ENCODE measurements at places on chromosomes 7 and 10.

DNA sequence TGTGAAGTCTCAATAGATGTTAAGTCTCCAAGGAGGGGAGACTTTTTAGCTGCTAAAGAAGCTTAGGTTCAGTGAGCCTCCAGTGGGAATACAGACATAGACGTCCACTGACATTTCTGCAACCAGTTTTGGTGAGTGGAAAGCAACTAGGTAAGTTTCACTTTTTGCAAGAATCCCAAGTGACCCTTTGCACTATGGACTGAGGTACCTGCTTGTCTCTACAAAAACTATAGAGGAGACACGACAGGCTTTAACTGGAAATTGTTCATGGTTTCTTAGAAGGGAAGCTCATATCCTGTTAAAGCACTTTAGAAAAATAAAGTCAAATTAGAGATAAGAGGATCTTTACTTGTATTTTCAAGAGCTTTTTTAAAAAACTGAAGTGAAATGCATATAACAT is 38.6 kb downstream of the GBF1 start:
- no peak for DNase-seq

DNA sequence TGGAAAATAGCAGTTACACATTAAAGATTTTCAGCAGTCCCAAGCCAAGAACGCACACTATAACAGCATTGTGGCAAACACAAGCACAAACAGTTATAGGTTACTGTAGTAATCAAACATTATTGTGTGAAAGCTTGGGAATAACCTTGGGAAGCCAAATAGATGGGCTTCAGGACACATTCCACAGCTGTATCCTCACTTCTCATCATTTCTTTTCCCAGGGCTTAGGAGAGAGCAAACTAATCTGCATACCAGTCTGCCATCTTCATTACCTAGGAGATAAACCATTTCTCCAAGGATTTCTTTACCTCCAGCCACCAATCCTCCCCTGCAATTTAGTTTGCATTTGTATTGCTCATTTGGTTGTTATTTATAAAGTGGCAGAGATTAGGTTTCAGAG is 352.4 kb downstream of the SH2D4B start:
- DNase-seq = no peak

GRCh38 chr7:128299109-128299607 is 44.5 kb downstream of the RBM28 start:
- no peak for DNase-seq

DNA sequence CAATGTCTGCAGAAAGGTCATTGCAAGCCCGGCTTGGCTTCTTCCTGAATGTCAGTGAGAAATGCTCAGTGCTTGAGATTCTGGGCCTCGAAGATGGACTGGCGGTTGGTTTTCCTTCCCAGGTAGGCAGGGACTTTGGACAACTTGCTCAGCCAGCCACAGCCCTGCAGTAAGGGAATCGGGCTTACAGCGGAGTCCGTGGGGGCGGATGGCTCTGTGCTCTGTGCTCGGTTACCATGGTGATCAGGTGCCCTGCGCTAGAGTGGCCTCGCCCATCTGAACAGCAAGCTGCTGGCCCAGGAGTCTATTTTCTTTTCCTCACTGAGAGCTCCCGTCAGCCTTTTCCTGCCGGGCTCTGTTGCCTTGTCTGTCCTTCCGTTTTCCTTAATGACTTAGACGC is 77.8 kb upstream of the SH2B2 start:
- no peak for DNase-seq

DNA sequence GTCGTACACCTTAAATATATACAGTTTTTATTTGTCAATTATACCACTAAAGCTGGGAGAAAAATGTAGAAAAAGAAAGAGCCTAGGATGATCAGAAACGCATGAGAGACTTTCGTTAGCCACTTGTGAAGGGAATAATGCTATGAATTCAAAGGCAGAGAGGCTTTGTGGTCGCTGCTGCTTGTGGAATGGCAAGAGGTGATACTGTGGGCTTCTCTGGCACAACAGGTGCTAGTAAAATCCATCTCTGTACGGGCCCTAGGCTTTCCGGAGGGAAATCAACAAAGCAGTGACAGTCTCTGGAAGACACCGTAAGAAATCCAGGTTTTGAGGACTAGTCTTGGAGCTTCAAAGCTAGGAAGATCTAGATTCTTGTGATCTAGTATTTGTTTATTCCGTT is 52.6 kb downstream of the LRRC72 start:
- DNase-seq = no peak

GRCh38 chr7:20229081-20229480 is 11.9 kb upstream of the MACC1 start:
- no peak for DNase-seq

GRCh38 chr10:191703-192518 is 56.7 kb downstream of the ZMYND11 start:
- peak; percentile 14 for DNase-seq

DNA sequence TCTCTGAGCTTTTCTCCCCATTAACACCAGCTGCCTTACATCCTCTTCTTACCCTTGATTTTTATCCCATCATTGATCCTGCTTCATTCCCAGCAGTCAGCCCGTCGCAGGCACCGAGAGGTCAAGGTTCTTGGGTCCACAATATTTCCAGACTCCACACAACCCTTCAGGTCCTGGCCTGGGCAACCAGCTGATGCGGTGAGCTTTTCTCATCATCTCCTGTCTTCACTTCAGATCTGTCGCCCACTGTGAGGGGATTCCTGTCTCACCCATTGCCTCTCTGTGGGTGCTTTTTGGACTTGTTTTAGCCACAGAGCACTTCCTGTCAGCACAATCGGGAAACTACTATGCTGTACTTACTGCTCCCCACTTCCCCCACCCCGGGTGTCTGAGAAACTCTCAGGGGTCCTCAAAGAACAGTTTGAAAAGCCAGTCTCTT is 8.4 kb upstream of the PVRIG start:
- DNase-seq = no peak

DNA sequence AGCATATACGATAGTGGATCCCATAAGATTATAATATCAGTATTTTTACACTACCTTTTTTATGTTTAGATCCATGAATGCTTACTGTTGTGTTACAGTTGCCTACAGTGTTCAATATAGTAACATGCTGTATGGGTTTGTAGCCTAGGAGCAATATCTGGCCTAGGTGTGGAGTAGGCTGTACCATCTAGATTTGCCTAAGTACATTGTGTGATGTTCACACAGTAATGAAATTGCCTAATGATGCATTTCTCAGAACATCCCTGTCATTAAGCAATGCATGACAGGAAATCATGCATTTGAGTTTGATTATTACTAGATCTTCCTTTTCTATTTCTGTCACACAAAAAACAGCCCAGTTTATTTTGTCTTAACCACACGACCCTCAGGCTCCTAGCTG is 14.5 kb downstream of the CBX3 start:
- no peak for DNase-seq

- DNase-seq = no peak
Measured at GRCh38 chr10:101224910-101225823, 4.1 kb downstream of the LBX1 start.
